ENCODE measurements at places on chromosomes 16 and 17.

GRCh38 chr16:66706506-66706880 lies 9.9 kb upstream of the CMTM4 start:
- no peak for DNase-seq

GRCh38 chr17:73867056-73867455 lies 222.8 kb upstream of the SDK2 start:
- DNase-seq, result no peak

GRCh38 chr17:28807925-28808634 lies 34.5 kb downstream of the FAM222B start:
- no peak for DNase-seq

DNA sequence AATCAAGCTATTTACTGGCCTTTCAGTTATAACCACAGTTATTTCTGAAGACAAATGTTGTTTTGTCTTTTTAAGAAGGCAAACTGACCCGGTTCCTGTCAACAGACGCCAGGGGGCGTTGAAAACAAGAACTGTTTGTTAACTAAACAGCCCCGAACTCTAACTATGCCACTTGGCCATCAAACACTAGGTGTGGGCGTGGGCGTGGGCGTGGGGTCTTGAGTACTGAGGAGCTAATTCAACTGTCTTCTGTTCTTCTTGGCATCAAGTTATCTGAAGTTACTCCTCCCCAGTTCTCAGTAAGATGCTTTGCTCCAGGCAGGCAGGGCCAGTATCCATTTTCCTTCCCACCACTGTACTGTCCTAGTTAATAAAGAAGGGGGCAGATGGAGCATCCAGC lies 63.3 kb upstream of the MTMR4 start:
- peak; percentile 58 for DNase-seq

- no peak for DNase-seq
Measured at GRCh38 chr16:56151621-56152020, 39.7 kb upstream of the GNAO1 start.

DNA sequence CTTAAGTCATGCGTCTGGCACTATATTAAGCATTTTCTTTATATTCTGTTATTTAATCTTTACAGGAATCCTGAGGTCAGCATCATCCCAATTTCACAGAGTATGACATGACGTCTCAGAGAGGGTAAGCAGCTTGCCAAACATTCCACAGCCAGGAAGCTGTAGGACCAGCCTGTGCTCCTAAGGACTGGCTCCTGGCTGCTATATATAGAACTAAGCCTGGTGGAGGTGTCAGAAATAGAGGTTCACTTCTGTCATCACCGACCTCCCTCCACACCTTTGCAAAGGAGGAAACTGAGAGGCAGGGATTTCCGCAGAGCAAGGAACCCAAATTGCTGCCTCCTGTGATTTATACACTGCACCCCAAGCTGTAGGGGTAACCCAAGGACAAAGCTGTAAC lies 37.9 kb upstream of the NDRG4 start:
- DNase-seq, result no peak

Measured in CD4-positive, alpha-beta T cell treated with Interleukin-10 for 1 hour (primary cell).